ENCODE measurements at places on chromosomes 12 and 14.

GRCh38 chr14:84006643-84007155, 1523.2 kb upstream of the FLRT2 start:
- no peaks in the 10 kb centered on the region for H3K27me3 ChIP-seq
- no peaks in the 10 kb centered on the region for H3K4me1 ChIP-seq
- H3K36me3 ChIP-seq = no peaks in the 10 kb centered on the region
- no peak overlapping the region for H3K4me3 ChIP-seq

DNA sequence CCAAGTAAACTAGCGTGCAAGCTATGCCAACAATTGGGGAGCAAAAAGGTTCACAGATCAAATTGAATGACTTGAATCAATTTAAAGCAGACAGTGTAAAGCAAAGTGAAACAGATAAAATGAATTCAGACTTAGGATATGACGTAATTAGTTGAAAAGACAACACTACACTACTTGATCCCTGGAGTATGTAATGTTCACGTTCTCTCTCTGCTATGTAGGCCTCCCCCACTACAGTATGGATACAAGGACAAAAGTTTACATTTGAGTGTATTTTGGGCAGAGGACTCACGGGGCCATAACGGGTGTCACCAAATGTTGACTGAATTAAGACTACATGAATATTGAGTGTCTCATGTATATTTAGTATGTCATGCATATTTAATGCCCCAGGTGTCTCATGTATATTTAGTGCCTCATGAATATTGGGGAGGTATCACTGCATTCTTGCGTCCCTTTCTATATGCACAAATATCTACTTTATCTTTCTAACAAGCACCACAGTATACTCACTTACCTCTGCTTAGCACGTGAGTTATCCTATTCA, 44.5 kb downstream of the RERGL start:
- H3K36me3 ChIP-seq = no peaks in the 10 kb centered on the region
- no peaks in the 10 kb centered on the region for H3K4me1 ChIP-seq
- H3K27me3 ChIP-seq = no peaks in the 10 kb centered on the region
- no peak overlapping the region for H3K4me3 ChIP-seq

- no peaks in the 10 kb centered on the region for H3K27me3 ChIP-seq
- no peak overlapping the region for H3K27ac ChIP-seq
- peak; percentile 74 for DNase-seq
- no peak overlapping the region for H3K4me3 ChIP-seq
- H3K36me3 ChIP-seq = no peaks in the 10 kb centered on the region
Measured at GRCh38 chr14:59688224-59689170, 111.9 kb upstream of the CCDC175 start.

DNA sequence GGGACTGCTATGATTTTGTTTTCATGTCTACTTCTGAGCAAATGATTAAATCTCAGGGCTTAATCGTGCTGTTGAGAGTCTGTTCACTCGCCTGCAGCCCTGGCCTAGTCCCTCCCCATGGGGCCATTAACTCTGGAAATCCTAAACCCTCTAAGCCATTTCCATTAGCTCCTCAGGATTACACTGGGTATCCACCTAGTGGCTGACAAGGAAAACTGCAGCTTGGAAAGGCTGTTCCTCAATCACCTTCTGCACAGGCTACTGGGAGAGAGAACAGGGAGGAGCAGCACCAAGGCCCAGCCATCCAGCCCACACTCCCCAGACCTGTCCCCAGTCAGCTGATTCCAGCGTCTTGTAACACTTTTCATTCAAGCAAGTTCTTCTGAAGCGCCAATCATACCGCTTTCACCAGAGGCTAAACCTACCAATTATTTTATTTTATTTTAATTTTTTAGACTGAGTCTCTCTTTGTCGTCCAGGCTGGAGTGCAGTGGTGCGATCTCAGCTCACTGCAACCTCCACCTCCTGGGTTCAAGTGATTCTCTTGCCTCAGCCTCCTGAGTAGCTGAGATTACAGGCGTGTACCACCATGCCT, 48.7 kb downstream of the NEUROD4 start:
- no peak overlapping the region for H3K4me3 ChIP-seq
- no peak overlapping the region for H3K27ac ChIP-seq
- H3K36me3 ChIP-seq = no peaks in the 10 kb centered on the region
- H3K4me1 ChIP-seq = no peaks in the 10 kb centered on the region

GRCh38 chr12:62758216-62758615, 176.7 kb downstream of the PPM1H start:
- no peak overlapping the region for H3K27ac ChIP-seq
- no peaks in the 10 kb centered on the region for H3K4me1 ChIP-seq
- H3K36me3 ChIP-seq = no peaks in the 10 kb centered on the region
- H3K27me3 ChIP-seq = no peaks in the 10 kb centered on the region
